Activated CD8-positive, alpha-beta T cell treated with anti-CD3 and anti-CD28 coated beads for 36 hours (primary cell): ENCODE measurements at places on chromosomes 3 and 15. TPM values are rescaled to one million over a fixed set of nuclear protein-coding genes. Genes with fewer than 3 reads are reported as not detected.

DNA sequence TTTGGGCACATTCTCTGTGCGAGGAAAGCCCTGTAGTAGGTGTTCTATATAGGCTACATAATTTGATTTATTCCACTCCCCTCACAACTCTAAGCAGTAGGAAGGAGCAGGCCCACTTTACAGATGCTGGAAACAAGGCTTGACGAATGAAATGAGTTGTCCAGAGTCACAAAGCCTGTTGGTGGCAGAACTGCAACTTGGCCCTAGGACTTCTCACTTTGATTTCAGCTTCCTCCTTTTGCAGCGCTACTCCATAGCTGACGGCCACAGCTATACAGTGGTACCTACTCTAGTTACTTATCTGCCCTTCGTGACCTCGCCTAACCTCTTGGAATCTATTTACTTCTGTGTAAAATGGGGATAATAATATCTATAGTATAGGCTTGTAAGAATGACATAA lies 2.5 kb upstream of the IRAK2 start:
- H3K4me1 ChIP-seq = peaks cover 12% of the 10 kb centered on the region
- H3K4me3 ChIP-seq = no peak overlapping the region
- H3K36me3 ChIP-seq = no peaks in the 10 kb centered on the region

Gene ITIH4
- total RNA-seq = 5.5 TPM

Gene LMAN1L
- total RNA-seq = not detected

Gene SLC2A2
- total RNA-seq = not detected

GRCh38 chr15:81484086-81484955 lies 110.3 kb upstream of the TMC3 start:
- H3K27ac ChIP-seq = no peak overlapping the region
- no peak for DNase-seq
- H3K36me3 ChIP-seq = no peaks in the 10 kb centered on the region
- no peaks in the 10 kb centered on the region for H3K4me1 ChIP-seq

- no peaks in the 10 kb centered on the region for H3K36me3 ChIP-seq
- peak; percentile 5 for DNase-seq
- H3K4me1 ChIP-seq = no peaks in the 10 kb centered on the region
- peaks cover 3% of the 10 kb centered on the region for H3K27me3 ChIP-seq
- H3K27ac ChIP-seq = no peak overlapping the region
Observed at GRCh38 chr3:44318891-44319311, 19.7 kb upstream of the TCAIM start.

DNA sequence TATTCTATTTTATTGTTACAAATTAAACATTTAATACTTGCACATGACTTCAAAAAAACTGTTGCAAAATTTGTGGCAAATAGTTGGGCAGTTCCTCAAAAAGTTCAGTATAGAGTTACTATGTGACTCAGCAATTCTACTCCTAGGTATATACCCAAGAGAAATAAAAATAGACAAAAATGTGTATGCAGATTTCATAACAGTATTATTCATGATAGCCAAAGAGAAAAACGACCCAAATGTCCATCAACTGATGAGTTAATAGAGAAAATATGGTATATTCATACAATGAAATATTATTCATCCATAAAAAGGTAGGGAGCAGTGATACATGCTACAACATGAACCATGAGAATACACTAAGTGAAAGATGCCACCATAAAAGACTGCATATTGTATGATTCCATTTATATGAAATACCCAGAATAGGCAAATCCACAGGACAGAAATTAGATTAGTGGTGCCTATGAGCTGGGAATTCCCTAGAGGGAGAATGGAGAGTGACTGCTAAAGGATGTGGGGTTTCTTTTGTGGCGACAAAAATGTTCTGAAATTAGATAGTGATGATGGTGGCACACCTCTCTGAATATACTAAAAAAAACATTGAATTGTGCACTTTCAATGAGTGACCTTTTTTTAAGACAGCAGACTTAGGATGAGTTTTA lies 31.6 kb upstream of the CLASP2 start:
- H3K4me3 ChIP-seq = no peak overlapping the region
- DNase-seq = no peak
- peaks cover 5% of the 10 kb centered on the region for H3K27me3 ChIP-seq
- peaks cover 5% of the 10 kb centered on the region for H3K36me3 ChIP-seq

GRCh38 chr15:48638963-48639362 lies 6.5 kb downstream of the FBN1 start:
- peaks cover under 1% of the 10 kb centered on the region for H3K4me1 ChIP-seq
- H3K27ac ChIP-seq = no peak overlapping the region
- DNase-seq = no peak
- H3K27me3 ChIP-seq = peaks cover 9% of the 10 kb centered on the region

GRCh38 chr3:134675726-134676256 lies 25.0 kb upstream of the KY start:
- no peaks in the 10 kb centered on the region for H3K36me3 ChIP-seq
- no peaks in the 10 kb centered on the region for H3K4me1 ChIP-seq

DNA sequence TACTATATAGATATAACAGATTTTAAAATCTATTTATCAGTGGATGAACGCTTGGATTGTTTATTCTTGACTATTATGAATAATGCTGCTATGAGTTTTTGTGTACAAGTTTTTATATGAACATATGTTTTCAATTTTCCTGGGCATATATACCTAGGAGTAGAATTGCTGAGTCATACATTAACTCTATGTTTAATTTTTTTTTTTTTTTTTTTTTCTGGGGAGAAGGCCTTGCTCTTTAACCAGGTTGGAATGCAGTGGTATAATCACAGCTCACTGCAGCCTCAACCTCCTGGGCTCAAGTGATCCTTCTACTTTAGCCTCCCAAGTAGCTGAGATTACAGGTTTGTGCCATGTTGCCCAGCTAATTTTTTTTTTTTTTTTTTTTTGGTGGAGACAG lies 9.1 kb downstream of the CIDEC start:
- H3K27me3 ChIP-seq = no peaks in the 10 kb centered on the region
- H3K4me3 ChIP-seq = no peak overlapping the region

DNA sequence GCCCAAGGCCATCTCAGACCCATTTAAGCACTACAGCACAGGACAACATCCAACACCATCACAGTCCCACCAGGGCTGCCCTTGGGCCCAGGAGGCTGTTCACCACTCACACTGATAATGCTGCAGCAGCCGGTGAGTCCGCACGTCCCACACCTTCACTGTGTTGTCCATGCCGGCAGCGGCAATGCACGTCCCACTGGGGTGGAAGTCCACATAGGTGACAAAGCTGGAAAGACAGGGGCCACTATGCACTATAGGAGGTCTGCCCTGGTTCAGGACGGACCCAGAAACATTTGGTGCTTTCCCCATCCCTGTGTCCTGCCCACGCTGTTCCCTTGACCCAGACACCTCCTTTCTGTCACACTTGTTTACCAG lies 8.5 kb downstream of the POC1A start:
- peaks cover 15% of the 10 kb centered on the region for H3K36me3 ChIP-seq
- no peak overlapping the region for H3K4me3 ChIP-seq
- no peaks in the 10 kb centered on the region for H3K27me3 ChIP-seq
- no peak overlapping the region for H3K27ac ChIP-seq

Gene CAMP
- not detected for total RNA-seq

- H3K4me3 ChIP-seq = no peak overlapping the region
- H3K4me1 ChIP-seq = peaks cover 63% of the 10 kb centered on the region
- H3K36me3 ChIP-seq = no peaks in the 10 kb centered on the region
- H3K27ac ChIP-seq = no peak overlapping the region
- no peaks in the 10 kb centered on the region for H3K27me3 ChIP-seq
- DNase-seq = no peak
Observed at GRCh38 chr15:63491116-63491827, 13.1 kb upstream of the USP3 start.

Gene USP3
- total RNA-seq = 58.6 TPM

DNA sequence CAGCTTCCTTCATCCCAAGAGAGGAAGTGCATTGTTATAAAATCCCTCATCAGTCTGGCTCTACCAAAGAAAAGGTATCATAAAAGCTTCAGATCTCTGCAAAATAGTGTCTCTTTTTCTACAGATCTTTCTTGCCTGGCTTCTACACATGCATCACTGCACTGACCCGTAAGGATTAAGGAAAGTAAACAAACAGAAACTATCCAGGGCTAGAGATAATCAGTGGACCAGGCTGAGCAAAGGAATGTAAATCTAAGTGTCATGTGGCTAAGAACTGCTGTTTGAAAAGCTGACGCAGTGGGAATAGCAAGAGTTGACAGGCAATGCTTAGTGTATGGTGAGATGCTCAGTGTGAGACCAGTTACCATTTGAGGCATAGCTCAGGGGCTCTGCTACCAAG lies 339.7 kb downstream of the IL5RA start:
- no peak for DNase-seq
- no peaks in the 10 kb centered on the region for H3K36me3 ChIP-seq
- no peaks in the 10 kb centered on the region for H3K27me3 ChIP-seq
- no peak overlapping the region for H3K4me3 ChIP-seq

GRCh38 chr3:42822828-42823227 lies 13.6 kb downstream of the ACKR2 start:
- H3K4me1 ChIP-seq = no peaks in the 10 kb centered on the region
- H3K27me3 ChIP-seq = peaks cover 9% of the 10 kb centered on the region
- no peak overlapping the region for H3K27ac ChIP-seq
- H3K4me3 ChIP-seq = no peak overlapping the region
- no peaks in the 10 kb centered on the region for H3K36me3 ChIP-seq

Gene DNAH1
- 9.2 TPM for total RNA-seq

Gene LEO1
- total RNA-seq = 31.1 TPM

Gene SUCNR1
- not detected for total RNA-seq

- H3K27me3 ChIP-seq = no peaks in the 10 kb centered on the region
- H3K27ac ChIP-seq = no peak overlapping the region
- DNase-seq = no peak
- H3K4me1 ChIP-seq = no peaks in the 10 kb centered on the region
- no peaks in the 10 kb centered on the region for H3K36me3 ChIP-seq
- H3K4me3 ChIP-seq = no peak overlapping the region
Observed at GRCh38 chr3:147493666-147494065, 84.5 kb downstream of the ZIC1 start.

Gene CACNA2D2
- 1.6 TPM for total RNA-seq

GRCh38 chr3:174949523-174949922 lies 90.4 kb downstream of the NAALADL2 start:
- H3K4me1 ChIP-seq = no peaks in the 10 kb centered on the region
- no peaks in the 10 kb centered on the region for H3K27me3 ChIP-seq
- H3K36me3 ChIP-seq = no peaks in the 10 kb centered on the region
- DNase-seq = no peak

DNA sequence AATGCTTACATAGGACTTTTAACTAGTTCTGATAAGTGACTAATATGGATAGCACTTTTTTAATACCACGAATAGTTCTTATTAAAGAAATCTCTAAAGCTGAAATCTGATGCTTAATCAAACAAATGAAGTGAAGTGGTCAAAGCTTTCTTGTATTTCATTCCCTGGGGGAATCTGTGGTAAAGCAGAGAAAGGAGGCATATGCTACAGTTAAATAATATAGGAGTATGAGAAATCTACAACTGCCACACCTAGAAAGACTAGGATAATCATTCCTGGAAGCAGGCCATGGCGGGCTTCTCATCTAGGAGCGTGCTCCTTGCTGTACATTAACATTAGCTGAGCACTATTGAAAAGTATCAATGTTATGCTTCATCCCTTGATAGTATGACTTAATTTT lies 835.7 kb downstream of the OTOL1 start:
- H3K4me1 ChIP-seq = no peaks in the 10 kb centered on the region
- no peaks in the 10 kb centered on the region for H3K27me3 ChIP-seq
- DNase-seq = no peak
- no peak overlapping the region for H3K4me3 ChIP-seq
- H3K36me3 ChIP-seq = no peaks in the 10 kb centered on the region
- no peak overlapping the region for H3K27ac ChIP-seq

DNA sequence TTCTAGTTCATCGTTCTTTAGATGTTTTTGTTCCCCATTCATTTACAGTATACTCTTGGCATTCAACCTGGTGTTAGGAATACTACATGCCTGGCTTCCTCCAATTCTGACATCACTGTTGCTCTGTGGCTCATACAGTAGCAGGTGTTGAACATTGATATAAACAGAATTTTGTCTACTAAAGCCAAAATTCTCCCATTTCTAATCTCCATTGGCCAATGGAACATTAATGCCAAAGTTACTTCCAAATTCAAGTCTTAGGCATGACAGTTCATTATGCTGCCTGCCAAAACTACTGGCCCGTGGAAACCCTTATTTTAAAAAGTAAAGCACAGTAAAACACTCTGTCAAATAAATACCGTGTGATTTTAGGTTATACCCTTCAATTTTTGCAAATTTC lies 368.0 kb downstream of the NAALADL2 start:
- H3K4me3 ChIP-seq = no peak overlapping the region

- H3K27ac ChIP-seq = no peak overlapping the region
- DNase-seq = no peak
- no peaks in the 10 kb centered on the region for H3K36me3 ChIP-seq
- peaks cover 69% of the 10 kb centered on the region for H3K4me1 ChIP-seq
- H3K4me3 ChIP-seq = no peak overlapping the region
- H3K27me3 ChIP-seq = no peaks in the 10 kb centered on the region
Observed at GRCh38 chr15:60804986-60805949, 326.3 kb upstream of the ICE2 start.

GRCh38 chr3:17747890-17748247 lies 5.4 kb upstream of the TBC1D5 start:
- no peaks in the 10 kb centered on the region for H3K36me3 ChIP-seq
- peaks cover 1% of the 10 kb centered on the region for H3K27me3 ChIP-seq
- no peak for DNase-seq
- H3K27ac ChIP-seq = no peak overlapping the region
- H3K4me3 ChIP-seq = no peak overlapping the region

Gene ZNF662
- total RNA-seq = 3.2 TPM

DNA sequence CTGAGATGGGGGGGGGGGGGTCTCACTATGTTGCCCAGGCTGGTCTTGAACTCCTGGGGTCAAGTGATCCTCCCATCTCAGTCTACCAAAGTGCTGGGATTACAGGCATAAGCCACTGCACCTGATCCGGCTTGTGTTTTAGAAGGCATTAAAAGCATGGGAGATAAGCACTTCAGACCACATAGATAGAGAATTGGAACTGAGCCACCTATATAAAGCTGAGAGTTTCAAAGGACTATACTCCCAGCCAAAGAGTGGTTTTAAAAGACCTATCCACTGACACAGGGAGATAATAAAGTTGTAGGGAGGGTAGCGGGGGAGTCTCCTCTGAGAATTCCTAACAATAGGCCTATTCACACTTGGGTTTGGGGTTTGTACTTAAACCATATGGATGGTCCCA lies 34.8 kb downstream of the DENND4A start:
- no peak overlapping the region for H3K27ac ChIP-seq
- no peaks in the 10 kb centered on the region for H3K27me3 ChIP-seq
- H3K4me1 ChIP-seq = peaks cover 22% of the 10 kb centered on the region
- peaks cover 28% of the 10 kb centered on the region for H3K36me3 ChIP-seq

DNA sequence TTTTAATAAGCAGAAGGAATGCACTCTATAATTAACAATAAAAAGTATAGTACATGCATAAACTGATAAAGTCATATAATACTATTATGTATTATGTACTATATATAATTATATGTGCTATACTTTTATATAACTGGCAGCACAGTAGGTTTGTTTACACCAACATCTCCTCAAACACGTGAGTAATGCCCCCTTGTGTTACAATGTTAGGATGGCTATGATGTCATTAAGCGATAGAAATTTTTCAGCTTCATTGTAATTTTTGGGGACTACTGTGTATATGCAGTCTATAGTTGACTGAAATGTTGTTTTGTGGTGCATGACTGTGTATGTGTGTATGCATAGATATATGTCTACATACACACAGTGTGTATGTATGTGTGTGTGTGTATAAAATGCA lies 100.6 kb downstream of the SLMAP start:
- H3K36me3 ChIP-seq = peaks cover 12% of the 10 kb centered on the region
- H3K4me1 ChIP-seq = no peaks in the 10 kb centered on the region
- no peak for DNase-seq
- H3K27ac ChIP-seq = no peak overlapping the region
